Fibroblast of skin of left quadriceps (primary cell): ENCODE measurements at places on chromosomes 13 and 19.

GRCh38 chr13:30720172-30720869, 15.0 kb upstream of the ALOX5AP start:
- DNase-seq, result no peak

GRCh38 chr13:48125794-48126228, 30.9 kb upstream of the MED4 start:
- no peak for DNase-seq

GRCh38 chr19:1416014-1416841, 8.8 kb downstream of the DAZAP1 start:
- no peak for DNase-seq

DNA sequence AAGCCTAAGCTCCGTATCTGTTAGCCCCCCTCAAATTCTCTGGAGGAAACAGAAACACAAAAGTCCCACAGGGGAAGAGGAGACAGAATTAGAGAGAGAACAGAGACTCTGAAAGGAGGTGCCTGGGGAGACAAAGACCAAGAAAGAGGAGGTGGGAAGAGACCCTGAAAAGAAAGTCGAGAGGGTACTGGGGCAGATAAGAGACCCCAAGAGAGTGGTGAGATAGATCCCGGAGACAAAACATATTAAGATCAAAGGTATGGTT, 915 bp upstream of the GRWD1 start:
- no peak for DNase-seq

GRCh38 chr19:49591731-49592485, 926 bp downstream of the PRR12 start:
- no peak for DNase-seq
